ENCODE measurements at places on chromosomes 4 and X. TPM values are rescaled to one million over a fixed set of nuclear protein-coding genes. Genes with fewer than 3 reads are reported as not detected.
A peak's percentile ranks its signal among the peaks of the same experiment; 100 is the strongest.

DNA sequence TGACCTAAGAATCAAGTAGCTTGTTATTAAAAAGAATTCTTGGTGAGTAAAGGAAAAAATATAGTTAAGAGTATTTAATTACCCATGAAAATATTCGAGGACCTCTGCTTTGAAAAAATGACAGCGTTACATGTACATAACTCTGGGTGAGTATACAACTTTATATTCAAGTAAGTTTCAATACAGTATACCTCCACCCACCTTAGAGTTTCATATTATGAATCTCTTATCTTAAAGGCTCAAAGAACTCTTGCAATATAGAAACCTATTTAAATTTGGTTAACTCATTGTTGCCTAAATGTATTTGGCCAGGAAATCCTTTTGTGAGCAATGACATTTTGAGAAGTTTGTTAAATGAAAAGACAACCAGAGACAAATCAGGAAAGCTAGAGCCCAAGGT lies 138.2 kb downstream of the QDPR start:
- no peak for DNase-seq

GRCh38 chrX:110172215-110172614 lies 145.7 kb downstream of the AMMECR1 start:
- no peak for DNase-seq

DNA sequence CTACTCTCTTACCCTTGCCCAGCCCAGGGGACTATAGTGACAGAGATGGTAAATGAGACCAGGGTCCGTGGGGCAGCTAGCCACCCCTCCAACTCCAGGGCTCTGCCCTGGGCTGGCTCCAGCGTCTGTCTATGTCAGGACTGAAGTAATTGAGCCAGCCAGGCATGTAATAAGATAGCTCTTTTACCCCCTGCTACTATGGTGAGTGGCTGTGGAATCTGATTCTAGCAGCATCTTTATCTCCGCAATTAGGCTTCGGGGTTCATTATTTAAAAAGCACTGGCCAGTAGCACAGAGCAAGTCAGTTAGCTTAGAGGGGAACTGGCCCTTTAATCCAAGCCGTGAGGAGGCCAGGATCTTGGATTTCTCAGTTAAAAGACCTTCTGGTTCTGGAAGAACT lies 123.3 kb upstream of the RAI2 start:
- DNase-seq, result no peak

DNA sequence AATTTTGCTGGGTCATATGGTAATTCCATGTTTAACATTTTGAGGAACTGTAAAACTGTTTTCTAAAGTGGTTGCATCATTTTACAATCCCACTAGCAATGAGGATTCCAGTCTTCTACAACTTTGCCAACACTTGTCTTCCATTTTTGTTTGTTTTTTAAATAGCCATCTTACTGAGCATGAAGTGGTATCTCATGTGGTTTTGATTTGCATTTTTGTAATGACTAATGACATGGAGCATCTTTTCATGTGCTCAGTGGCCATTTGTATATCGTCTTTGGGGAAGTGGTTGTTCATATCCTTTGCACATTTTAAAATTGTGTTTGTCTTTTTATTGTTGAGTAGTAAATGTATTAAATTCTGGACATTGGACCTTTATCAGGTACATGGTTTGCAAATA lies 94.7 kb downstream of the TMEM131L start:
- DNase-seq, result no peak

DNA sequence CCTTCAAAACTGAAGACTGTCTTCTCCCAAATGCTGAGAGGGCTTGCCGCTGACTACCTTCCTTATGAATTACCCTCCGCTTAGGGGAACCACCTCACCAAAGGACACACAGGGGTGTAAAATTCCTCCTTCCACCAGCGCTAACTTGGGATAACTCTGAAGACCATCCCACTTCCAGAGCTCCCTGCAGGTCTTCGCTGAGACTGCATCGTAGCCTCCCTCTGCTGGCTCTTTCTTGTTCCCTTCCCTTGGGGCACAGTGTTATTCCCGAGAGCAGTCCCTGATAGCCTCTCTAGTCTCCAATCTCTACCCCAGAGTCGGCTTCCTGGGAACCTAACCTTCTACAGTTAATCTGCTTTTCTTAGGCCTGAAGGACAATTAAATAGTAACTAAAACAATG lies 725.5 kb upstream of the ATOH1 start:
- no peak for DNase-seq

DNA sequence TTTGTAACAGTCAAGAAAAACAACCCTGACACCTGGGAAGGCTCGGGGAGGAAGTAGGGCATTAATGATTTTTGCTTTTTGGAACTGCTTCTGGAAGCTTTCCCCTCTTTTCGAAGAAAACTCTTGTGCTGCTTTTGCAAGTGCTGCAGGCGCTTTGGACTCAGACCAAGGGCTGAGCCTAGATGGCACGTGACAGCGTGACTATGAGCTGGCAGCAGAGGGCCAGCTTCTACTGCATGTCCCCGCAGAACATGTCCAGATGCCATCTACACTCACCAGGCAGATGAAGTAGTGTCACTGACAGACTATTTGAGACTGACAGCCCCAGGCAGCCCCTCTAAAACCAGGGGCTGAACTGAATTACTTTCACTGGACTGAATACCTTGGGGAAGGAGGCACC lies 6.2 kb downstream of the NR0B1 start:
- DNase-seq, result peak; percentile 33

GRCh38 chr4:100849319-100849718 lies 331.5 kb upstream of the EMCN start:
- DNase-seq, result no peak

GRCh38 chr4:47662975-47663374 lies 174.9 kb downstream of the CORIN start:
- no peak for DNase-seq

AR gene
- total RNA-seq, result 6.3 TPM

FAM9B gene
- not detected for total RNA-seq

GPR119 gene
- not detected for total RNA-seq

ZXDA gene
- 5.2 TPM for total RNA-seq
